NCI-H526 treated with DMSO at 0.1 percent for 48 hours (cell line): ENCODE measurements at places on chromosomes 6 and 20.

- DNase-seq: peak; percentile 54
These were observed 6.1 kb upstream of the HSPA1B start for GRCh38 chr6:31821301-31822035.

DNA sequence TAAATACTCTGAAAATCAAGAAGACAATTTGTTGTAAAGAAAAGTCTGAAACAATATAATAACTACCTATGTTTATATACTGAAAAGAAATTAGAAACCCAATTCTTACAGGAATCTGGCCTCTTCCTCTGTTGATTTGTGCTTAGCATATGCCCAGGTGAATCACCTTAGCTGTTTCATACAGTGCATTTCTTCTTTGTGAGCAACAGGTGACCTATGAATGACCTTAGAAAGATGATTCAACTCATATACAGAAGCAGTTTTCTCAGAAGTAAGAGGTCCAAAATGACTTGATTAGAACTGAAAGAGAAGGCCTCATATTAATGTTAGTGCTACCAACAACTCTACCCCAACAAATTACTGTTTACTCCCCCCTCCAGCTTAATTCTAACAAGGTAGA is 419.5 kb upstream of the ID4 start:
- no peak for DNase-seq

DNA sequence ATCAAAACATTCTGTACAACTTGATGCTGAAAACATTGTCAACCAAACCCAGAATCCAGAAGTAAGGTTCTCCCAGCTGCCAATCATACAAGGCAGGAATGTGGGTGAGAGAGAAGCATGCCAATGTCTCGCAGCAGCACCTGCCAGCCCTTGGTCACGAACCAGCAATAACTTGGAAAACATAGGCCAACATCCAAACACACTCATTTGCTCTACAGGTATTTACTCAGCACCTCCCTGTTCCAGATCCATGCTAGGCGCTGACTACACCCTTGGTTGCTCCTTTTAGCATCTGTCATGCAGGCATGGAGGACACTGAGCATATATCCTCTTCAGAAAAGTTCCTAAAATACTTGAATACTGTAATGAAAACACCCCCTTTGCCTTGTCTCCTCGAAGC is 63.6 kb downstream of the FAXC start:
- DNase-seq: no peak

GRCh38 chr6:113458368-113459010 is 398.7 kb upstream of the MARCKS start:
- no peak for DNase-seq

GRCh38 chr20:51766994-51767866 is 960 bp downstream of the ATP9A start:
- peak; percentile 89 for DNase-seq

DNA sequence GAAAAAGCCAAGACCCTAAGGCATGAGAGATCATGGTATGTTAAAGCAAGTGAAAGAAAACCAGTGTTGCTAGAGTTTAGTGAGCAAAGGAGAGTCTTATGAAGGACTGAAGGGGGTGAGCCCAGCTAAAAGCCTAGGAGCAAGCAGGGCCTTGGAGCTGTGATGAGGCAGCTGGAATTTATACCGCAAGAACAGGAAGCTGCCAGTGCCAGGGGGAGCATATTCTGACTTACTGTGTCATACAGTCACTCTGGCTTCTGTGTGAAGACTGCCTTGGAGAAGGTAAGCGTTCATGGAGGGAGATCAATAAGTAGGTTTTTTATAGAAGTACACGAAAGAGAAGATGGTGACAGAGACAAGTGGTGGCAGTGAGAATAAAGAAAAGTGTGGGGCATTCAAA is 308.9 kb upstream of the THEMIS start:
- DNase-seq: no peak

DNA sequence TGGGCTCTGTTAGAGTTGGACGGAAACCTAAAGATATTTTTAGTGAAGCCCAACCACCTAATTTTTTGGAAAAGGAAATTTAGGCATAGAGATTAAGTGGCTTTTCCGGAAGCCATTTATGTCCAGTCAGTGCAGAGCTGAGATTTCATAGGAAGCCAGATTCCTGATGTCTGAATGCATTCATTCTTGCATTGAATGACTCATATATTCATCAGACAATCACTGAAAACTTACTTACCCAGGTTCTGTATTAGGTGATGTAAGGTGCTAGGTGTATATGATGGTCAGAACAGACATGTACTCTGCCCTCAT is 4.1 kb downstream of the SH3BGRL2 start:
- DNase-seq: no peak

DNA sequence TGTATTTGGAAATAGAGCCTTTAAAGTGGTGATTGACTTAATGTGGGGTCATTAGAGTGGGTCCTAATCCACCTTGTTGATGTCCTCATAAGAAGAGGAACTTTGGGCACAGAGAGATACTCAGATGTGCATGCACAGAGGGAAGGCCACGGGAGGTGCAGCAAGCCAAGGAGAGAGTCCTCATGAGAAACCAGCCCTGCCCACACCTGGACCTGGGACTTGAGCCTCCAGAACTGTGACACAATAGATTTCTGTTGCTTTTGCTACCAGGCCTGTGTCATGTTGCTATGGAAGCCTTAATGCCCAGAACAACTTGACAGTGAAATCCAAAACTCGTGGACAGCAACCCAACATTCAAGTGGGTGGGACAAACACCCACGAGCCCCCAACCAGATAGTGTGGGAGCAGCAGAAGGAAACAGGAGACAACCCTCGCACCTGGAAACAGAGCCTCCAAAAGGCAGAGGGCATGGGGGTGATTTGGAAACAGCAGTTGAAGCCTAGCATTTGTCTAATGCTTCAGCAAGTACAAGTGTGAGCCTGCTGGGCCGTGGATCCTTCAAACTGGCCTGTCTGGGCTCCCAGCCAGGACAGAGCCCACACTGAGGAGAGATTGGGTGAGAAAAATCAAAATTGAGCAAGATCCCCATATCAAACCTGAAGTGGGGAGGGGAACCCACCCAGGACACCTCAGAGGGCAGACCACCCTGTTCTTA is 201.0 kb upstream of the CST7 start:
- no peak for DNase-seq

DNA sequence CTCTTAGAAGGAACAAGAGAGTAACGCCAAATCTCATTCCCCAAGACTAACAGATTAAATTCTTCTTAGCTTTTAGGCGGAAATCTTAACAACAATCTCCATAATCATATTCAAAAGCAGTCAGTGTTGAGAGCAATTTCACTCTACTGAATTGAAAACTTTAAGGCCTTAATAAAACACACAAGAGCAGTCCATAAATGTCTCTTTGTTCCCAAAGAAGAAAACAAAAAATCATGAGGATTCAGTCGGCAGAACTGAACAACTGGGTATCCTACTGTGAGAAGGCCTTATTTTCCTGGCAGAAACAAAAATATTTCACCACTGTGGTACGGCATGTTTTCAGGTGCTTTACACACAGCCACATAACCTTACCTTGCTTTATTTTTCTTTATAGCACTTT is 14.4 kb downstream of the ABHD12 start:
- no peak for DNase-seq

GRCh38 chr6:158021814-158022748 is 40.4 kb downstream of the SYNJ2 start:
- no peak for DNase-seq

- DNase-seq: no peak
These were observed 87.3 kb downstream of the TOX2 start for GRCh38 chr20:44001667-44002596.

DNA sequence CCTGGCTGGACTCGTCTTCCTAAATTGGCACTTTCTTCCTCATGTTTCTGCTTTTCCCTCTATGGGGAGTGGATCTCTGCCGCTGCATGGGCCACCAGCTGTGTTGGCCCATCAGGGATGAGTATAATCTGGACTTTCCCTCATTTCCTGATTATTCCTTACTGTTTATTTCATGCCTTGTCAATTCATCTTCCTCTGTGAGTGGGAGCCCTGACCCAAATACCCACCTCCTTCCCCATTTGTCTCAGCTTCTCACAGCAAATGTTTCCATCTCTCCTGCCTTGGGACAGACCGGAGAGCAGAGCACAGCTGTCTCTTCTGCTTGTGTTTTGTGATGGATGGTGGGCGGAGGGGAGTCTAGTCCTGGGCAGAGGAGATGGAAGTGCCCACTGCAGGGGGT is 212.7 kb downstream of the UST start:
- DNase-seq: no peak

GRCh38 chr6:18072841-18073240 is 49.6 kb downstream of the NHLRC1 start:
- DNase-seq: no peak

- DNase-seq: no peak
These were observed 29.2 kb downstream of the B4GALT5 start for GRCh38 chr20:49684335-49684997.
